ENCODE measurements at places on chromosomes 6 and 20. TPM values are rescaled to one million over a fixed set of nuclear protein-coding genes. Genes with fewer than 3 reads are reported as not detected.
A peak's percentile ranks its signal among the peaks of the same experiment; 100 is the strongest.

- DNase-seq = peak; percentile 51
Measured at GRCh38 chr6:43171707-43172103, 636 bp downstream of the SRF start.

- no peak for DNase-seq
Measured at GRCh38 chr6:156659822-156660198, 117.4 kb upstream of the ARID1B start.

DNA sequence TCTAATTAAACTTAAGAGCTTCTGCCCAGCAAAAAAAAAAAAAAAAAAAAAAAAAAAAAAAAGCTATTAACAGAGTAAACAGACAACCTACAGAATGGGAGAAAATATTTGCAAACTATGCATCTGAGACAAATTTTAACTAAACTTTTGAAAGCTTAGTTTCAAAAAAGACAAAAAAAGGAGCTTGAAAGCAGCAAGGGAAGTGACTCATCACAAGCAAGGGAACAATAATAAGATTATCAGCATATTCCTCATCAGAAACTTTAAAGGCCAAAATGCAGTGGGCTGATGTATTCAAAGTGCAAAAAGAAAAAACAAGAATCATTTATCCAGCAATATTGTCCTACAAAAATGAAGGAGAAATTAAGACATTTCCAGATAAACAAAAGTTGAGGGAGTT, 158.6 kb downstream of the RNF144B start:
- DNase-seq = no peak

DNA sequence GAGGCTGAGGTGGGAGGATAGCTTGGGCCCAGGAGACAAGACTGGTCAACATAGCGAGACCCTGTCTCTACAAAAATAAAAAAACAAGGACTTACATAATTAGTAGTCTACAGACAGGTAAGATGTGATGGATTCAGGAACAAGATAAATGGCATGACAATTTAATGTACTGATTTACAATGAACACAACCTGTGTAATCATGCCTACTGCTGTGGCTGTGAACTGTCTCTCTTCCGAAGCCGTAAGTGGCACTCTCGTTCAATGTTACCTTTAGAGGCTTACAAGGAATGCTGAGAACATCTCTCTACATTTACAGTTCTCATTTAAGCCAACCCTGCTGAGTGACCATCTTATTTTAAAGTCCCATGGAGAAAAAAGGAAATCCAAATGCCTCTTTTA, 134.8 kb upstream of the PRDM1 start:
- DNase-seq = no peak

- no peak for DNase-seq
Measured at GRCh38 chr6:154783229-154783628, 50.0 kb downstream of the SCAF8 start.

DNA sequence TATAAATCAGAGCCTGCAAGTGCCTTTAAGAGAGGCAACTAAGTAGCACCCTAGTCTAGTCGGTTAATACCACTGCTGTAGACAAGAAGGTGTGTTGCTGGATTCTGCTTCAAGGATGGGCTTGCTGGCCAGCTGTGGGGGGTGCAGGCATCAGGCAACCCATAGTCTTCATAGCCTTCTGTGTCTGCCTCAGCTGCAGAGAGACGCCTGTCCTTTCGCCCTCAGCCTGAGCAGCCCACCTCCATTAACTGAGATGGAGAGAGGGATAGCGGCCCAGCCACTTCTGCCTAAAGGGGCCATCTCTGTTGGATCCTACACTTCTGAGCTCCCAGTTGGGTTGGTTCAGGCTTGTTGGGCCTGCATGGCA, 123.7 kb upstream of the MLIP start:
- DNase-seq = no peak

GRCh38 chr6:112831022-112831421, 483.9 kb downstream of the RFPL4B start:
- DNase-seq = no peak

ZSCAN16 gene
- total RNA-seq = 7.5 TPM

GRCh38 chr6:1321738-1322137, 9.8 kb downstream of the FOXQ1 start:
- DNase-seq = no peak

DNA sequence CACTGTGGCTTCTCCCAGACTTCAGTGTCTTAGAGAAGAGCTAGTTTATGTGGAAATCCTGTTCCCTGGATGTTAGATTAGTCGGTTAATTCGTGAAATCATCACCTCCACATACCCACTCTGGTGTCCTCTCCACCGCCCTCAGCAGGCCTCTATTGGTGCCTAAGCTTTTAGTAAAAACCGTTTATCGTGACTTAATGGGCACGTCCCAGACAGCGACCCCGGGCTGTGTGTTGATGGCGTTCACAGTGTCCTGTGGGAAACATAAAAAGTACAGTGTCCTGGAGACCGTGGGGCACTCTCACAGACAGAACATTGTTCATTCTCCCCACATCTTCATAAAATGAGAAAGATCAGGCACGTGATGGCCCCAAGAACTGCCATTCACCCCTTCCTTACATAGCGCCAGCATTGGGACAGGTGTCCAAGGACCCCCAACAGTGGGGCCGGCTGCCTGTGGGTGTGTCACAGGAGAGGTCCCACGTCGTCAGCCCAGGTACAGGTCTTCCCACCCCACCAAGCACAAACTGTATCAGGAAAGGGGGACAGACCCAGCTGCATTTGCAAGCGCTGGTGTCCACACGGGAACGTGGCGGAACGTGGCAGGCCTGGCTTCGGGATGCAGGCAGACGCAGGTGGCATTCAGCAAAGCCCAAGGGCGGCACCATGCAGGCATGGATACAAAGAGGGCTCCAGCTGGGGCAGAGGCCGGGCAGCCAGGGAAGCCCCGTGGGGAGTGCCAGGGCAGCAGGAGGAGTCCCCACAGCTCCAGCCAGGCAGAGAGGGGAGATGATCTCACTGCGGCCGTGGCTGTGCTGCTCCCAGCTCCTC, 237.7 kb downstream of the DLL1 start:
- no peak for DNase-seq

GRCh38 chr6:80143419-80143937, 37.0 kb downstream of the BCKDHB start:
- DNase-seq = no peak

DNA sequence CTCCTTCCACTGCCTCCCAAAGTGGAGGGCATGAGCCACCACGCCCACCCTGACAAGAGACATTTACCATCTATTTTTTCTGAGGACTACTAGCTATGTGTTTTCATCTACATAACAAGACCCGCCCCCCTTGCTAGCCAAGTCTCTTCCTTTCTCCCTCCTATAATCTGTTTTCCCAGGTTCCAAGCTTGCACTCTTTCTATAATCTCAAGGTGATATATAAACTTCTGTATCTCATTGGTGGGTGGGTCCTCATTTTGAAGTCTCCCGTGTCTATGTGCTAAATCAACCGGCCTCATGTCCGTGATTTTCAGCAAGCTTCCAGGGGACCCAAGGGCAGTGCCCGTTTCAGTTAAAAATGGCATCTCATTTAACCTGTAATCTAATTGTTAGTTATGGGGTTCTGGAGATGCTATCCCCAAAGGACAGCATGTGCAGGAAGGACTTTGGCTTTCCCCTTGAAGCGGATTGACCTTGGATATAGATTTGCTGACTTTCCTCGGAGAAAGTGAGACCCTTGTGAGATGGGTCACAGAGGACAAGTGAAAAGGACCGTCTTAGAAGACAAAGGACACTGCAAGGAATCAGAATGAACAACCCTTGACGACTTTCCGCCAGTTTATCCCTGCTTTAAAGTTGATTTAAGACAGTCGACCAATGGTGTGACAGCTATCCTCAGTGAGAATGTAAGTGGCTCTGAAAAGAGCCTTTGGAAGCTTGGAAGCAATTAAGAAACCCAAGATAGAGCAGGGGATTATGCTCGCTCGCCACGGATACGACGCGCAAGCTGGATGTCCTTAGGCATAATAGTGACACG, 22.4 kb downstream of the OR2B2 start:
- DNase-seq = peak; percentile 46

DNA sequence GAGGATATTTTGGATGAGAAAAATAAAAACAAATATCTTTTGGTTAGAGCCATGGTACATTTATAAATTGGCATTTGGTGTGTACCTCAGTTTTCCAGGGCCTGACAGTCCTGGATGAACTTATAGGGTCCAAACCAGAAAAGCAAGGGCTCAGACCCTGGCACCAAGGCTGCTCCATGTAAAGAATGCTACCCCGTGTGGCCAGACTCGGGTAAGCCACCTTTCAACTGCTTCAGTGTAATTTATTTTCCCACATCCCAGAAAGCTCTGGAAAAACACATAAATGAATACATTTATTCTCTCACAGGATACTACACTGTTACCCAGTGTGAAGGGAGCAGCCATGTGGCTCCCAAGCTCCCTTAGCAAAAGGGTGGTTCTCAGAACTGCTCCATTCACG, 13.8 kb downstream of the MRPL14 start:
- no peak for DNase-seq

DNA sequence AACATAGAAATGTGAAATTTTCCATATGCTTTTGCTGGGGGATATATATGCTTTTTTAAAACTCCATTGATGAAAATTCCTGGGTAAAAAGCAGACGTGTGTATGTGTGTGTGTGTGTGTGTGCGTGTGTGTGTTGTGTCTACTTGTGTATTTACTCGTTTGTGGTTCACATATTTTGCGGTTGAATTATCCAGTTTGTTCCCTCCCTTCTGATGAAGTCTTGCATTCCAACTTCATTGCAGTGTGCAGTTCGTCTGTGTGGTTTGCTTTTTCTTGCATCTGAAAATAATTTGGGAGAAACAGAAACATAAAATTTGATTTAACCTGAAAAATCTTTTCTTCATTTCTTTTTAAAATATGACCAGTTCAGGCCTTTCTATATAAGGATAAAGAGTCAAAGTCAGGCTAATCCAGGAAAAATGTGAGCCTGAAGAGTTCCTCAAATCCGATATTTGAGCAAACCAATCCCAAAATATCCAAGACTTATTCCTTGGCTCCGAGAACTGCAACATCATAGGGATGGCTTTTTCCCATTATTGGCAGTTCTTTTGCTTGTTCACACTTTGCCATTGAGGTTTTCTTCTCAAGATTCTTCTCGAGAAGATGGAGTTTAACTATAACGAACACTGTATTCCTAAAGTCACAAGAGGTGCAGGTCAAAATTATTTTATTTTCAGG, 202.2 kb upstream of the CCN2 start:
- DNase-seq = no peak

DNA sequence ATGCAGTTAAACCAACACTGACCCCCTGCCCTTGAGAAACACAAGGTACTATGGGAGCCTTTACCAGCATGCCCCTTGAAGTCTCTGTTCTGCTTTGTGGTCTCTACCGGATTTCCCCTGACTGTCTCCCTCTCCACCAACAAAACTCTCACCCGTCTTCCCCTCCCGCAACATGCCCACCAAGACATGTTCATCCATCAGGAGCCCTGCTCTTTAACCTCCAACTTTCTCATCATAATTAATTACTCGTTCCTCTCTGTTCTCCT, 1.1 kb downstream of the ZNF165 start:
- peak; percentile 42 for DNase-seq

GRCh38 chr6:15431762-15432483, 186.1 kb downstream of the JARID2 start:
- DNase-seq = no peak

DNA sequence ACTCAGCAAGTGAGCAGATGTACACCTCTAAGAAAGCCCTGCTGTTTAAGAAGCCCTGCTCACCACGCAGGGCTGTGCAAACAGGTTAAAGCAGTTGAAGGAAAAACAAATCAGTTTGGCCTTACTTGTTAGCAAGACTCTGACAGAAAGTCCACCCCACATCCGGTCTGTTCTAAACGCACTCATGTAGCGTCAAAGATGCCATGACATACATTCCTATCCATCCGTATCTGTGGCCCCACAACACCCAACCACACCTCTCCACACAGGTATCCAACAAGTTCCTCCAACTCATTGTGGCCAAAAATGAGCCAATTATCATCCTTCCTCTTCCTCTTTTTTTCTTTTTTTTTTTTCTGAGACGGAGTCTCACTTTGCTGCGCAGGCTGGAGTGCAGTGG, 22.8 kb upstream of the RAB22A start:
- DNase-seq = no peak

All from activated CD8-positive, alpha-beta memory T cell treated with anti-CD3 and anti-CD28 coated beads, Interleukin-2, amount 10 ng/mL, durations not matched to agents 7 days and 5 days (primary cell).